ENCODE measurements at places on chromosomes 12 and 14. TPM values are rescaled to one million over a fixed set of nuclear protein-coding genes. Genes with fewer than 3 reads are reported as not detected.

The TSHR gene
- total RNA-seq = not detected

The CPNE6 gene
- total RNA-seq = not detected

The NELL2 gene
- 6.7 TPM for total RNA-seq

The CKB gene
- total RNA-seq = 47.1 TPM

The OTOGL gene
- total RNA-seq = 0.02 TPM

The NID2 gene
- 22.2 TPM for total RNA-seq

The ZFHX2 gene
- 0.10 TPM for total RNA-seq

- DNase-seq = no peak
Measured at GRCh38 chr12:114400925-114401324, 5.0 kb downstream of the TBX5 start.

DNA sequence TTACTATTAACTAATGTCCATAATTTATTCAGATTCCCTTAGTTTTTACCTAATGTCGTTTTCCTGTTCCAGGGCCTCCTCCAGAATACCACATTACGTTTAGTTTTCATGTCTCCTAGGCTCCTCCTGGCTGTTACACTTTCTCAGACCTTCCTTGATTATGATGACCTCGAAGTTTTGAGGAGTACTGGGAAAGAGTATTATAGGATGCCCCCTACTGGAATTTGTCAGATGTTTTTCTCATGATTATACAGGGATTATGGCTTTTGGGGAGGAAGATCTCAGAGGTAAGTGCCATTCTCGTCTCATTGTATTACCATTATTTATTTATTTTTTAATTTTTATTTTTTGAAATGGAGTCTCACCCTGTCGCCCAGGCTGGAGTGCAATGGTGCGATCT, 17.7 kb upstream of the C1S start:
- peak; percentile 66 for DNase-seq

GRCh38 chr14:91805659-91806058, 61.7 kb downstream of the TC2N start:
- no peak for DNase-seq

DNA sequence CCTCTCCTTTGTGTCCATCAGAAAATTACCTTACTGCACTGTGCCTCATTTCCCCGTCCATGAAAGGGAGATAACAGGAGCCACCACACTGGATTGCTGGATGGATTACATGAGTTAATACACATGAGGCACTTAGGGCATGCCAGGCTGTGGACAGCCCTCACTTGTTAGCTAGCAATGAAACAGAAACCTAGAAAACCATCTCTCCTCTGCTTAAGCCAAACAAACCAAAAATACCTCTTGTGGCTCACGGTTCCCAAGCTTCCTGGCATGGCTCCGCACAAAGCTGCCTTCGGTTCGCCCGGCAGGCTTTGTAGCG, 660 bp upstream of the HCFC2 start:
- peak; percentile 41 for DNase-seq

DNA sequence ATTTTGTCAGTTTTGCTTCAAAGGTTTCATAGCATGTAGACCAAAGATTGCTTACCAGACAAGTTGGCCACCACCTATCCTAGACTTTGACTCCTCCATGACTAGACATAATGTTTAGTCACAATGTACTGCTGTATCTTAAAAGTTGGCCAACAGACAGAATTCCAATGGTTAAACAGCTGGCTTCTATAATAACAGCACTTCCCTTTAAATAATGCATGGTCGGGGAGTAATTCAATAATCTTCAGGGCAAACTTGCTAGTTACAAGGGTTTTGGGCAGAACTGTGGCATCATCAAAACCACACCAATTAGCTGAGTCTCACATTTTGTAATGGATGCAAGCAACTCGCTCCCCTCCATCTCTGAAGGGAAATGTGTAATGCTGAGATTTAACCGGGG, 56.9 kb downstream of the IGF1 start:
- DNase-seq = no peak

DNA sequence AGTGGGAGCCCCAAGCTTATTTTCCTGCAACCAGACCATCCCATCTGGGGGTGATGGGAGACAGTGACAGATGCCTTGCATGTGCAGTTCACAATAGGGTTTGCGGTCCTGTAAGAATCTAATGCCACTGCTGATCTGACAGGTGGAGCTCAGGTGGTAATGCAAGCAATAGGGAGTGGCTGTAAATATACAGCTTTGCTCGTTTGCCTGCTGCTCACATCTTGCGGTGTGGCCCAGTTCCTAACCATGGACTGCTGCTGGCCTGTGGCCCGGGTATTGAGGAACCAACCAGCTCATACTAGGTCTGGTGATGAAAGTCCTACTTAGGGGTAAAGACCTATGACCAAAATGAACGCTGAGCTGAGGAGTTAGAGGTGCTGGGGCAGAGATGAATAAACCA, 36.1 kb upstream of the CCDC88C start:
- no peak for DNase-seq

Data from H4 (cell line).